NCI-H1436 treated with DMSO at 0.1 percent for 48 hours (cell line): ENCODE measurements at places on chromosomes 3 and 15.

GRCh38 chr15:98121536-98121935, 161.0 kb downstream of the ARRDC4 start:
- no peak for DNase-seq

- DNase-seq: no peak
These were observed 27.4 kb upstream of the CD47 start for GRCh38 chr3:108118038-108118768.

DNA sequence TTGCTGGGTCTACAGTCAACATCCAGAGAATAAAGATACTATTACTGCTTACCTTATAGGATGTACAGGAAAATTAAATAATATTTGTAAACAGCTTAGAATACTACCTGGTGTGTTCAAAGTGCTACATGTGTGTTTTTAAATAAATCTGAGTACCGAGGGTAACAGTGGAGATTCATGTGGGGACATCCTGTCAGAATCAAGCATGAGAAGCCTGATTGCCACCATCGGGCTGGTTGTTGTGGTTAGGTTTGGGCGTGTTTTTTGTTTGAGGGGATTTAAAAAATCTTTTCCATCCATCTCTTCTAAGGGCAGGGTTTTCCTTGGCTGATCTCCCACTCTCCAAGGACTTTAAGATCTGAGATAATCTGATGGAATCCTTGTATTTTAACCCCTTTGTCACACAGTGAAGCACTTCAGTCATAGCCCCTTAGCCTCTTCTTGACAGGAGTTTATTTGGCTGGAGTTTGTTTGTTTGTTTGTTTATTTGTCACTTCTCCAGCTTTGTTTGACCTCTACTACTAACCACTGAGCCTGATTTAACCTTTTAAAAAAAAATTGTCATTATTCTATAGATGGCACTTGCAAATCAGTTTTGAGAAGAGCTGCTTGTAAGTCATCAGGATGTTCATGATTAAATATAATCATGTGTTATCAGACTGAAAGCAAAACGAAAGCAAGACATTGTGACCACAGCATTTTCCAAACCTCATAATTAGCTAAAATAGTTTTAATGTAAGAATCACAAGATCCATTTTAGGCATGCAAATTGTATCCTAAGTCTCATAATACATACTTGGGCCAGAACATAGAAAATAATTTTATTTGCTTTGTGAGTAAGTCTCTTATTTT, 72.8 kb upstream of the RARB start:
- DNase-seq: no peak

DNA sequence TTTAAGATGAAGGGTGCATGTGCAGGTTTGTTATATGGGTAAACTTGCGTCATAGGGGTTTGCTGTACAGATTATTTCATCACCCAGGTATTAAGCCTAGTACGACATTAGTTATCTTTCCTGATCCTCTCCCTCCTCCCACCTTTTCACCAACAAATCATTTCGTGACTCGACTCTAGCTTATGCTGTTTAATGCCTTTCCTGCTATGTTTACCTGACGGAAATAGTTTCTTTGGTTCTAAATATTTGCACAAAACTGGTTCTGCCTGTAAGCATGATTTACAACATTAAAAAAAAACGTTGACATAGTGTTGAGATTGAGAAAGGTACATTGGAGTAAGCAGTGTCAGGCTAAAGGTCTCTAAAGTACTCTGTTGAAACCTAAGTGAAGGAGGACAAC, 2.4 kb downstream of the GNL3 start:
- no peak for DNase-seq

- DNase-seq: no peak
These were observed 9.9 kb upstream of the RHO start for GRCh38 chr3:129518581-129518980.

DNA sequence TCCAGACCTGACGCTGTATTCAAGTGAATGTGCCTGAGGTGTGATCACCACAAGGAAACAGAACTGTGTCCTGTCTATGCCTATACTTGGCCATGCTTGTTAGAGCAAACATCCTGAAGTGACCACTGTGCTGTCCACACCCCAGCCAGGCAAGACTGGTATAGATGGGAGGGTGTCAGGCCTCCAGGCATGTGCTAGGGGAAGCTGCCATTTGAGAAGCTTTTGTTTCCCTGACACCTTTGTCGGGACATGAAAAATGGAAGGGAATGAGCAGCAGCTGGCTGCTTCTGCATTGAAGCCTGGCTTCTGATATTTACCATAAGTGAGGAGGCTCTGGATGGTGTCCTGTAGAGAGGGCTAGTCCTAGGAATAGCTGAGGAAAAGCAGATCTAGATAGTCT, 106.2 kb downstream of the CPNE4 start:
- no peak for DNase-seq

- peak; percentile 47 for DNase-seq
These were observed 155.9 kb upstream of the BCL6 start for GRCh38 chr3:187900993-187901755.

GRCh38 chr3:136186344-136186743, 9.8 kb downstream of the MSL2 start:
- no peak for DNase-seq

DNA sequence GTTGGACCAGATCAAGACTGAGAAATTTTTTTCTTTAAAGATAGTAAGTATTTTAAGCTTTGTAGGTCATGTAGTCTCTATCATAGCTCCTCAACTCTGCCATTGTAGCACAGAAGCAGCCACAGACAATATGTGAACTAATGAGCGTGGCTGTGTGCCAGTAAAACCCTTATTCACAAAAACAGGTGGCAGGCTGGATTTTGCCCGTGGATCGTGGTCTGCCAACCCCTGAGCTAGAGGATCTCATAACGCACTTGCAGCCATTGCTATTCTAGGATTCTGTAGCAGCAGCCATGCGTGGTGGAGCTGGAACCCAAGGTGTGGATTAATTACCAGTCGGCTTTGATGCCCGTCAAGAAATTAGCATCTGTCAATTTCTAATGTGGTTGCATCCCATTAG, 68.7 kb upstream of the PLXNA1 start:
- no peak for DNase-seq

GRCh38 chr3:183698756-183699155, 1.2 kb downstream of the YEATS2 start:
- no peak for DNase-seq

GRCh38 chr3:85567071-85567676, 608.4 kb downstream of the CADM2 start:
- no peak for DNase-seq
